ENCODE measurements at places on chromosomes 2 and 18.

DNA sequence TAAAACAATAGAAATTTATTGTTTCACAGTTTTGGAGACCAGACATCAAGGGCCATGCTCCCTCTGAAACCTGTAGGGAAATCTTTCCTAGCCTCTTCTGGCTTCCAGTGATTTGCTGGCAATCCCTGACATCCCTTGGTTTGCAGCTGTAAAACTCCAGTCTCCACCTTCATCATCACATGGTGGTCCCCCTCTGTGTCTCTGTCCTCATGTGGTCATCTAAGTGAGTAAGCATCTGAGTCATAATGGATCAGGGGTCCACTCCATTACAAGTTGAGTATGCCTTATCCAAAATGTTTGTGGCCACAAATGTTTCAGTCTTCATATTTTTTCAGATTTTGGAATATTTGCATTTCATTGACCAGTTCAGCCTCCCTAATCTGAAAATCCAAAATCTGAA lies 5.6 kb upstream of the SGPP2 start:
- no peak for DNase-seq

DNA sequence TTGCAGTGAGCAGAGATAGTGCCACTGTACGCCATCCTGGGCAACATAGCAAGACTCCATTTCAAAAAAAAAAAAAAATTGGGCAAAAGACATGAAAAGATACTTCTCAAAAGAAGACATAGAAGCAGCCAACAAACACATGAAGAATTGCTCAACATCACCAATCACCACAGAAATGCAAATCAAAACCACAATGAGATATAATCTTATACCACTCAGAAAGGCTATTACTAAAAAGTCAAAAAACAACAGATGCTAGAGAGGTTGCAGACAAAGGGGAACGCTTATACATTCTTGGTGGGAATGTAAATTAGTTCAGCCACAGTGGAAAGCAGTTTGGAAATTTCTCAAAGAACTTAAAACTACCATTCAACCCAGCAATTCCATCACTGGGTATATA lies 43.1 kb upstream of the CHAC2 start:
- no peak for DNase-seq

GRCh38 chr18:59752666-59753065 lies 55.4 kb upstream of the CCBE1 start:
- DNase-seq, result no peak

GRCh38 chr2:160052531-160052930 lies 9.9 kb downstream of the PLA2R1 start:
- DNase-seq, result no peak

GRCh38 chr2:217616936-217617335 lies 385.9 kb downstream of the TNS1 start:
- no peak for DNase-seq

- no peak for DNase-seq
Measured at GRCh38 chr2:52520644-52521043, 1247.0 kb upstream of the CHAC2 start.

- no peak for DNase-seq
Measured at GRCh38 chr2:85718009-85718391, 23.8 kb downstream of the GNLY start.

Data from CD4-positive, alpha-beta T cell treated with Interleukin-2 at 100 ng/mL for 4 hours (primary cell).